Activated CD4-positive, alpha-beta T cell treated with anti-CD3 and anti-CD28 coated beads, Interleukin-2, amount 50 U/mL, for 4 hours (primary cell): ENCODE measurements at places on chromosomes 2 and 18.

GRCh38 chr2:113672326-113672932 is 45.4 kb downstream of the RABL2A start:
- DNase-seq = no peak

GRCh38 chr18:55385770-55386169 is 202.2 kb downstream of the TCF4 start:
- no peak for DNase-seq

DNA sequence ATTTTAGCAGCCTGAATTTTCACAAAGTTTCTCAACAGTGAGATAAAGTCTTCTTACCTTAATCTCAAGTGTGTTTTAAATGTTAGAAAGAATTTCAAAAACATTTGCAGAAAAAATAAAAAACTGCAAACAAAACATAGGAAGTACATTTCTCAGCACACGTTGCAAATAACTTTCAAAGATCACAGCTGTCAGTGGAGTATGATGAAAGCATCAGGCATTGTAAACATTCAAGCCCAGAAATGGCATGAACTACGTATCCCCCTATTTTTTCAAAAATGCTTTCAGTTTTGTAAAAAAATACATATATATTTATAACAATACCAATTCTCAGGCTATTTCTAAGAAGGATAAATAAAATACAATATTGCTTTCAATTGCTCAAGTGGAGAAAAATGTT is 320.6 kb upstream of the TFPI start:
- DNase-seq = no peak

DNA sequence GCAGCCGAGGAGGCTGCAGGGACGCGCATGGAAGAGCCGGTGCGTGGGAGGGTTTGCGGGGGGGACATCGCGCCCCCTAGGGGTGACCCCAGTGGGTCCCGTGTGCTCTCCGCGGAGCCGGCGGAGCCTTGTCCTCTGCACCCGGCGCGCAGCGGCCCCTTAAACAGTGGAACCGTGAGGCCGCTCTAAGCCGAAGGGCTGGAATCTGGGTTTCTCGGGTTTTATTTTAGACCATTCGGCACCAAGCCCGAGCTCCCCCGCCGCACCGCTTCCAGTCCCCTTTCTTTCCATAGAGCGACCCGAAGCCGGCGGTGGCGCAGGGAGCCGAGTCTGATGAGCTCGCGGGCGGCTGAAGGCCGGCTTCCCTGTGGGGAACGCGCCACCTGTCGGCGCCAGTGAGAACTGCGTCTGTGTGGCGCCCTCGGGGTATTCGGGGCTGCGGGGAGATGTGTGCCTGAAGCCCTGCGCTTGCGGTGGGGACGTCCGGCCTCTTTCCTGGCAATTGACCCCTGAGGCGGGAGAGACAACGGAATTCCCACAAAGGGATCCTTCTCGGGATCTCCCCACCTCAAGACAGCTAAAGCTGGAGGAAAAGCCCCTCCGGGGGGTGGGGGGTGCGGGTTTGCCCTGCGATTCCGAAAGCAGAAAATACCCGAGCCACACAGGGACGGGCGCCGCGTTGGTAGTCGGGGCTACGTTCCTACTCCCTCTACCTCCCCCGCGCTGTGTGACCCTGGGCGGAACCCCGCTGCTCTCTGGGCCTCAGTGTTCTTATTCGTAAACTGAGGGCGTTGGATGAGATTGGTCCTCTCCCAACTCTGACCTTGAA is 8.2 kb upstream of the EN1 start:
- DNase-seq = peak; percentile 75
